ENCODE measurements at places on chromosomes 6 and 20. TPM values are rescaled to one million over a fixed set of nuclear protein-coding genes. Genes with fewer than 3 reads are reported as not detected.

DNA sequence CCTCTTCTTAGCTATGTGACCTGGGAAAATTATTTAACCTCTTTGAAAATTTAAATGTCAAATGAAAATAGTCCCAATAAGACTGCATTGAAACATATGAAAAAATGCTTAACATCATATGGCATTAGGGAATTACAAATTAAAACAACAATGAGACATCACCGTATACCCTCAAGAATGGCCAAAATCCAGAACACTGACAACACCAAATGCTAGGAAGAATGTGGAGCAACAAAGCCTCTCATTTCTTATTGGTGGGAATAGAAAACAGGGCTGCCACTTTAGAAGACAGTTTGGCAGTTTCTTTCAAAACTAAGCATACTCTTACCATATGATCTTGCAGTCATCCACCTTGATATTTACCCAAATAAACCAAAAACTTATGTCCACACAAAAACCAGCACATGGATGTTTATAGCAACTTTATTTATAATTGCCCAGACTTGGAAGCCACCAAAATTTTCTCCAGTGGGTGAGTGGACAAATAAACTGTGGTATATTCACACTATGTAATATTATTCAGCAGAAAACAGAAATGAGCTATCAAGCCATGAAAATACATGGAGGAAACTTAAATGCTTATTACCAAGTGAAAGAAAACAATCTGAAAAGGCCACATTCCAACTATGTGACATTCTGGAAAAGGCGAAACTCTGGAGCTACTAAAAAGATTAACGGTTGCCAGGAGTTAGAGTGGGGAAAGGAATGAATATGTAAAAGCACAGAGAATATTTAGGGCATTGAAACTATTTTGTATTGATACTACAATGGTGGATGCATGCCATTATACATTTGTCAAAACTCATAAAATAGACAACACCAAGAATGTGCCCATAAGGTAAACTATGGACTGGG lies 459.9 kb downstream of the GRIK2 start:
- DNase-seq, result no peak

DNA sequence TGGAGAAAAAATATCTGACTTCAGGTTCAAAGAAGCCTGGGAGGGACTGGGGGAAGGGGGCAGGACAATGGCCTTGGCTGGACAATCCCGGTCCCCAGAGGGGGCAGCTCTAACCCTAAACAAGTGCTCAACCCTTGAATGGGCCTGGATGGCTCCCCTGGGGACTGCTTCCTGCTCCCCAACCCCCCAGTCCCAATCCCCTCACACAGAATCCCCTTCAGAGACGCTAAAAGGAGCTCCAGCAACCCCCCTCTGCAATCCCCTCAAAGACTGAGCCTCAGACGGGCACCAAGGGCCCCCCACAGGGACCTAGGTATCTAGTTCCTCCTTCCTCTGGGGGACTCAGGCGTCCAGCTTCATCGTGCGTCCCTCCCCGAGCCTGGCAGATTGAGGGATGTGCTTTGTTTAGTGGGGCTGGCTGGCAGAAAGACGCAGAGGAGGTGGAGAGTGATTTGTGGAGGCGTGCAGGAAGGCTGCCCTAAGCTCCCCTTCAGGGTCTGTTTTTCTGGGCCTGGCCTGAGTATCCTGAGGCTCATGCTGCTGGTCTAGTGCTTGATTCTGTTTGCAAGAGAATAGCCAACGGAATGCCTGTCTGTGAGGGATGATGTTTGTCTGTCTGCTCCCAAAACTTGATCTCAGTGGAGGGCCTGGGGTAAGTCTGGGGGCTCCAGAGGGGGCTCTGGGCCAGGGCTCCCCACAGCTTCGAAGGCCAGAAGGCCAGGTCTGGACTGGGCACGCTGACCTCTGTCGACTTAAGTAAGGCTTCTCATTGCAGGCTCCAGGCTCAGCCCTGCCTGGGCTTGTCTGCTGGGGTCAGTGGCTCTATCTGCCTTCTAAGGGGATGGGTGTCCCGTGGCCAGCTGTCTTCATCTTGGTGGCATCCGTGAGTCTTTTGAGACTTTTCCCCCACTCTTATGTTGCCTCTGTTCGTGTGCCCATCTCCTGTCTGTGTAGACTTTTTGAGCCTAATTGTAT lies 1.7 kb upstream of the POU5F1 start:
- no peak for DNase-seq

DNA sequence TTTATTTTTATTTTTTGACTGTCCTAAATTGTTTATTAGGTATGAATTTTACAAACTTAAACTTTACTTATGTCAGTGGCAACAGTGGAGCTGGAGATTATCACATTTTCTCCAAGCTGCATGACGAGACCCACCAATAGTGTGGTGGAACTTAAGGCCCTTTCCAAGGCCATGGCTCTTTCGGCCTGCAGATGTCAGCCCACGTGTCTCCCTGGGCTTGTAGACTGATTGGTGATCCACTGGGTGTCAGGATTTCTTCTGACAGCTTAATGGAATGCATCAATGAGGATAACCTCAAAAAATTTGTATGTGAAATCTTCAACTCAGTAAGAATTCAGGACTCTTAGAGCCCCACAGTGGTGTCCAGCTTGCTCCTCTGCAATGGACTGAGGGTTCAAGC lies 32.3 kb upstream of the OVOL2 start:
- DNase-seq, result no peak

- DNase-seq, result no peak
These were observed 44.8 kb downstream of the POPDC3 start for GRCh38 chr6:105135056-105135455.

- peak; percentile 36 for DNase-seq
These were observed 23.8 kb downstream of the GABRR2 start for GRCh38 chr6:89291256-89291819.

DNA sequence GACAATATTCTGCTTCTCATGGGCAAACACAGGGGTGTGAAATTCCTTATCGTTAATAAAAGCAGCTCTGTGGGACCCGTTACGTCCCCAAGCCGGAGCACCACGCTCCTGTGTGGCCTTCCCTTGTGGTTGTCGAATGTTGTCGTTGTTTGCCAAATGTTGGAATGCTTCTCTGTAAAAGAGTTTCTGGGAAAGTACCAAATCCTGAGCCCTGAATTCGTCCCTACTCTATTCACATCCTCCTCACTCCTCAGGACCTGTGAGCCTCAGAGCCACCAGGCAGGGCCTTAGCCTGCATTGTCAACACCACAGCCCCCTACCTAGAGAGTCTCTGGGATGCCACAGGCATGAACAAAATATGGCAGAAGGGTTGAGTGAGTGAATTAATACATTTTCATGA lies 64.0 kb downstream of the THBS2 start:
- no peak for DNase-seq

Gene WDR27
- 58.5 TPM for total RNA-seq

Gene SLC17A4
- not detected for total RNA-seq

Gene TFAP2A
- 1.6 TPM for total RNA-seq

Gene SLCO4A1
- total RNA-seq, result 31.1 TPM

Gene C6orf58
- total RNA-seq, result not detected

Data from sciatic nerve (tissue), 2 donors.